Posterior vena cava (tissue), 2 donors: ENCODE measurements at places on chromosomes 6 and 20. TPM values are rescaled to one million over a fixed set of nuclear protein-coding genes. Genes with fewer than 3 reads are reported as not detected.

The MATN4 gene
- total RNA-seq, result 0.56 TPM

The C6orf163 gene
- total RNA-seq, result 2.7 TPM

The MYMX gene
- not detected for total RNA-seq

The LY6G6F gene
- total RNA-seq, result not detected
